ENCODE measurements at places on chromosomes 6 and 20. TPM values are rescaled to one million over a fixed set of nuclear protein-coding genes. Genes with fewer than 3 reads are reported as not detected.

The ESR1 gene
- 2.2 TPM for total RNA-seq

The SIRPB2 gene
- total RNA-seq = 10.2 TPM

The PSMF1 gene
- 54.2 TPM for total RNA-seq

The TMEM244 gene
- not detected for total RNA-seq

The HRH3 gene
- total RNA-seq = not detected

- H3K27ac ChIP-seq = no peak overlapping the region
- peaks cover 25% of the 10 kb centered on the region for H3K4me1 ChIP-seq
- peaks cover 11% of the 10 kb centered on the region for H3K36me3 ChIP-seq
- no peaks in the 10 kb centered on the region for H3K27me3 ChIP-seq
- DNase-seq = no peak
- no peak overlapping the region for H3K4me3 ChIP-seq
Measured at GRCh38 chr6:28393912-28394662, 5.5 kb downstream of the ZSCAN12 start.

DNA sequence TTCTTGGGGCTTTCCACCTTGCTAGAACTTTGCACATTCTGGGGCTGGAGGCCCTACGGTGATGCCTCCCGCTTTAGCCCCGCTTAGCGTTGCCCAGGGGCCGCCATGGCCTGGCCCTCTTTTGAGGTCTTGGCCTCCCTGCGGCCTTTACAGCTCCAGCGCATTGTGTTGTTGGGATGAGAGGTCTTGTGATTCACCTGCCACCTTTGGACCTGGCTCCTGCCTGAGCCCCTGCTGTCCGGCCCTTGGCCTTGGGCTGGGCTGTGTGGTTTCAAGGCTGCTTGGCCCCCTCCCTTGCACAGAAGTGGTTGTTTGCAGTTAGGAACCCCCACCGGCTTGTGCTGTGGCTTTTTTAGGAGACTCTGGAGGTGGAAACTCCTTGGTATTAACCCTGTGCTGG lies 61.0 kb upstream of the CDH4 start:
- no peak for DNase-seq
- H3K36me3 ChIP-seq = no peaks in the 10 kb centered on the region
- H3K4me1 ChIP-seq = no peaks in the 10 kb centered on the region

GRCh38 chr6:126127659-126128058 lies 141.3 kb downstream of the TRMT11 start:
- H3K27me3 ChIP-seq = no peaks in the 10 kb centered on the region
- H3K27ac ChIP-seq = no peak overlapping the region
- no peak for DNase-seq
- H3K4me1 ChIP-seq = no peaks in the 10 kb centered on the region
- peaks cover 8% of the 10 kb centered on the region for H3K36me3 ChIP-seq

DNA sequence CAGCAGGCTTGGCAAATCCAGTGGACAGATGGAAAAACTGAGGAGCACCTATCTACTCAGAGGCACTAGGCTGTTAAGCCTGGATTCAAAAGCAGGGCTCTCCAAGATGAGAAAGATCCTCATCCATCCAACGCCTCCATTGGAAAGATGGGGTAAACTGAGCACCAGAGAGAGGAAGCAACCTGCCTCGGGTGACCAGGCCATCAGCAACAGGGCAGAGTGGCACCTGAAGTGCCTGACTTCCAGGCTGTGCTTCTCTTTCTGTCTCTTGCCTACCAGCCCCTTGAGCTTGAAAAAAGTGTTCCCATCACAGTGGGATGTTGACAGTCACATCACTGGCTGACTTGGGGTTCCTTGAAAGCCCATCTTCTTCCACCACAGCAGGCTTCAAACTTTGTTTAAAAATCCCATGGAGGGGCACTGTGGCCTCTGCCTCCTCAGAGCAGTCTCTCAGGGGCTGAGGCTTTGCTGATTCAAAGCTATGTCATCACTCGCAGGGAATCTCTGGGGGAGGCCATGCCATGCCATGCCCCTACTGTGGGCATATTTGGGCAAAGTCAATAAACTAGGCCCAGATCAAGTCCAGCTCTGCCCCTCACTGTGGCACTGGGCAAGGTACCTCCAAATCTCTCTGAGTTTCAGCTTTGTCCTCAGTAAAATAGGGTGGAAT lies 44.8 kb upstream of the TGM2 start:
- no peaks in the 10 kb centered on the region for H3K36me3 ChIP-seq
- no peaks in the 10 kb centered on the region for H3K27me3 ChIP-seq
- DNase-seq = no peak
- H3K4me3 ChIP-seq = no peak overlapping the region
- H3K27ac ChIP-seq = no peak overlapping the region

- H3K4me1 ChIP-seq = no peaks in the 10 kb centered on the region
- no peak overlapping the region for H3K27ac ChIP-seq
- H3K36me3 ChIP-seq = no peaks in the 10 kb centered on the region
Measured at GRCh38 chr6:37182736-37183590, 13.0 kb downstream of the PIM1 start.

GRCh38 chr6:25042984-25043725 lies 107.4 kb upstream of the RIPOR2 start:
- no peak for DNase-seq
- H3K36me3 ChIP-seq = no peaks in the 10 kb centered on the region
- no peak overlapping the region for H3K27ac ChIP-seq
- no peaks in the 10 kb centered on the region for H3K27me3 ChIP-seq
- H3K4me1 ChIP-seq = no peaks in the 10 kb centered on the region

DNA sequence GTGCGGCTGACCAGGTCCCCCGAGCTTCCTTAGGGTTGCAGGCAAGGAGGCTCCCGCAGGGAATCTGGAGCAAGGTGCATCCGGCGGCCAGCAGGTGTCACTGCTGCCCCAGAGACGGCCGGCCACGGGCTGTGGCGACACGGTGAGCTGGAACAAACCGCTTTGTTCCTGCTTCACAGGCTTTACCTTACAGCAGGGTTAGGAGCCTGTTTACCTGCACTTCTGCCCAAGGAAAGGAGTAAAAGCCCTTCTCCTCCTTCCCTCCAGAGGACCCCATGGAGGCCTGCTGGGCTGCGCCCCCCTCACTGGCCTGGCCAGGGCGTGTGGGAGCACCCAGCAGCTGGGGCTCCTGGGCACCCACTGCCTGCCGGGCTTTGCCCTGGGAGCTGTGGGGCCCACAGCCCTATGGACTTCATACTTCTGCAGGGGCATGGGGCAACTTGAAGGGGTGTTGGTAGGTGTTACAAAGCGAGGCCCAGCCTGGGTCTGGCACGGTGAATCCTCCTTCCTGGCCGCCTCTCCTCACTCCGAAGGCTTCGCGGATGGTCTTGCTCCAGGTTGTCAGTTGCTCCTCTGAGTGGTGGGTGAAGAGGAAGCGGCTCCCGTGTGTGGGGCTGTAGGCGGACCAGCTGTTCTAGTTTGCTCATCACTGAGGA lies 88.4 kb downstream of the CDC5L start:
- H3K27me3 ChIP-seq = peaks cover 12% of the 10 kb centered on the region
- H3K36me3 ChIP-seq = no peaks in the 10 kb centered on the region
- DNase-seq = peak; percentile 88
- peaks cover 7% of the 10 kb centered on the region for H3K4me1 ChIP-seq
- no peak overlapping the region for H3K4me3 ChIP-seq

DNA sequence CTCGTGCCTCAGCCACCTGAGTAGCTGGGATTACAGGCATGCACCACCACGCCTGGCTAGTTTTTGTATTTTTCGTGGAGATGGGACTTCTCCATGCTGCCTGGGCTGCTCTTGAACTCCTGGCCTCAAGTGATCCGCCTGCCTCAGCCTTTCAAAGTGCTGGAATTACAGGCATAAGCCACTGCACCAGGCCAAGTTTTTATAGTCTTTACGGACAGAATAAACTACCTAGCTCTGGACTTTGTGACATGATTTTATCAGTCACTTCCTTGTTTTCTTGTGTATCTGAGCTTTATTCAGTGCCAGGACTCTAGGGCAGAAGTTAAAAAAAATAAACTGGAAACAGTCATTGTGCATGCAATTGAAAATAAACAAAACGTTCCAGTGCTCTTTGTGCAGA lies 46.7 kb upstream of the RALGAPA2 start:
- no peak for DNase-seq
- no peak overlapping the region for H3K4me3 ChIP-seq
- H3K4me1 ChIP-seq = no peaks in the 10 kb centered on the region
- no peaks in the 10 kb centered on the region for H3K36me3 ChIP-seq
- no peaks in the 10 kb centered on the region for H3K27me3 ChIP-seq
- peak overlapping the region; percentile 39 for H3K27ac ChIP-seq

GRCh38 chr6:112475083-112475482 lies 128.0 kb downstream of the RFPL4B start:
- H3K36me3 ChIP-seq = no peaks in the 10 kb centered on the region
- H3K4me1 ChIP-seq = no peaks in the 10 kb centered on the region
- DNase-seq = no peak
- H3K27me3 ChIP-seq = no peaks in the 10 kb centered on the region

- no peaks in the 10 kb centered on the region for H3K4me1 ChIP-seq
- no peaks in the 10 kb centered on the region for H3K36me3 ChIP-seq
Measured at GRCh38 chr20:46549188-46549972, 1.1 kb downstream of the OCSTAMP start.

DNA sequence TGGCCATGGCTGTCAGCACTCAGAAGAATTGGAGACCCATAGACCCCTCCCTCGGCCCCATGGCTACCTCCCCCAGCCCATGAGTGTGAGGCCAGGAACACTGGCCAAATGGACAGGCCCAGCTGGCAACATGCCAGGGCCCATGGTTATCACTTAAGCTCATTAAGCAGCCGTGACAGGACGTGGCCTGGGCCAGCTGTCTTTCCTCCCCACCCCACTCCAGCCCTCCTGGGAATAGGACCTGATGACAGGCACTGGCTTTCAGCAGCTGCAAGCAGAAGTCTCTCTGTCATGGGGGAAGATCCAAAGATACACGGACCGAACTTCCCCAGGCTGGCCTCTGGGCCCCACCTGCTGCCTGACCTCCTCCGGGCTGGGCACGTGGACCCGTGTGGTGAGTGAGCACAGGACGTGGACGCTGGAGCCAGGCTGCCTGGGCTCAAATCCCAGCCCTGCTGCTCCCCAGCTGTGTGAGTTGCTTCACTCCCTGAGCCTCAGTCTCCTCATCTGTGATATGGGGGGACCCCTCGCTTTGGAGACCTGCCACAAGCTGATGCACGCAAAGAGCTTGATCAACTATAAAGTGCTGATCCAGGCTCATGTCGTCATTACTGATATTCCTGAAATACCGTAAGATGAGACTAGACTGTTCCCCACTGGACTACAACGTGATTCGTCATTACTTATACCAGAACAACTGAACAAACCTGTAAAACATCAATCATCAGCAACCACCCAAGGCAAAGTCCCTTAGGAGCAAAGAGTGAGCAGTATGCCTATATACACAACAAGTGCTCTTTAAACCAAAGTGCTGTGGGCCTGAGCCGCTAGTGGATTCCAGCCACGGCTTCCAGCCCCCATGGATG lies 22.0 kb upstream of the VSTM2L start:
- peaks cover 7% of the 10 kb centered on the region for H3K4me1 ChIP-seq
- no peaks in the 10 kb centered on the region for H3K36me3 ChIP-seq
- H3K27ac ChIP-seq = no peak overlapping the region
- H3K27me3 ChIP-seq = no peaks in the 10 kb centered on the region
- H3K4me3 ChIP-seq = no peak overlapping the region

GRCh38 chr20:38579921-38580320 lies 1.1 kb upstream of the ADIG start:
- no peaks in the 10 kb centered on the region for H3K4me1 ChIP-seq
- H3K36me3 ChIP-seq = peaks cover 10% of the 10 kb centered on the region
- H3K27ac ChIP-seq = no peak overlapping the region
- no peak overlapping the region for H3K4me3 ChIP-seq

DNA sequence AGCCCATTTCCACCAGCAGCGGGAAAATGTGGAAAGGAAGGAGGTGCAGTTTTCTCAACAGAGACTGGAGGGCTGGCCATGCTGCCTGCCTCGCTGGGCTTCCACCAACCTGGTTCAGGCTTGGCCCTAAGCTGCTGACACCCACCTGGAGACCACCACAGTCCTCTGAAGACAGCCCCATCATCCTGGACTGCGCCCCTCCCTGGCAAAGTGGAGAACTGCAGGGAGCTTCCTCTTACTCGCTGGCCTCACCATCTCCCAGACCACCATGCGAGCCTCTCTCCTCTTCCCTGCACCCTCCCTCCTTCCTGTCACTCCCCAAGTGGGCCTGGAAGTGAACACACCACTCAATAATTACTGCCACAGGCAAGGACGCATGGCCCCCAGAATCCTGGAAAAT lies 71.5 kb downstream of the PSMG4 start:
- H3K36me3 ChIP-seq = no peaks in the 10 kb centered on the region
- peak overlapping the region; percentile 58 for H3K27ac ChIP-seq
- DNase-seq = no peak
- no peak overlapping the region for H3K4me3 ChIP-seq
- no peaks in the 10 kb centered on the region for H3K27me3 ChIP-seq

DNA sequence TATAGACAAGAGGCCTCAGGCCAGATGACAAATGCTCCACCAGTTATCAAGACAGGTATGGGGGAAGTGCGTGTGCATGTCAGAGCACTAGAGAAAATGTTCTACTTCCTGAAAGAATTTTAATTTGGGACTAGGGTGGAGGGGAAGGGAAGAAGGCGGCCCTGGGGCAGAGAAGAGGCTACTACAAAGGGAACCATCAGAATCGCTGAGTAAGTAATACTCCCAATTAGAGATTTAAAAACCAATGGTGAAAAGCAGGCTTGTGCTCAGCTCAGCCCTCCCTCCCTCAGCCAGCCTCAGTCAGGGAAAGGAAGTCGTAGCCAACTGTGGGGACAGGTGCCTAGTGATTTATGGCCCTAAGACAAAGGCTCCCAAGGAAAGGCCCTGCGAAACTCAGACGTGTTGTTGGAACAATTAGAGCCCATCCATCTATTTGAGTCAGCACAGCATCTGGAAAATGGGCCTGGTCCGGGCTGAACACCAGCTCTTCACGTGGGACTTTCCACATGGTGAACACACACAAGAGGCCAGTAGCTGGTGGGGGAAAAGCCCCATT lies 15.0 kb upstream of the MAFB start:
- no peak overlapping the region for H3K4me3 ChIP-seq
- no peak for DNase-seq
- no peak overlapping the region for H3K27ac ChIP-seq
- no peaks in the 10 kb centered on the region for H3K36me3 ChIP-seq
- H3K27me3 ChIP-seq = no peaks in the 10 kb centered on the region

GRCh38 chr20:25547063-25547462 lies 38.3 kb downstream of the NINL start:
- no peaks in the 10 kb centered on the region for H3K27me3 ChIP-seq
- H3K36me3 ChIP-seq = no peaks in the 10 kb centered on the region
- peaks cover 31% of the 10 kb centered on the region for H3K4me1 ChIP-seq
- no peak for DNase-seq

- H3K27ac ChIP-seq = no peak overlapping the region
- no peak overlapping the region for H3K4me3 ChIP-seq
- no peak for DNase-seq
- H3K27me3 ChIP-seq = no peaks in the 10 kb centered on the region
Measured at GRCh38 chr6:146357578-146358430, 185.8 kb upstream of the RAB32 start.

- no peaks in the 10 kb centered on the region for H3K36me3 ChIP-seq
- no peak for DNase-seq
- peaks cover 6% of the 10 kb centered on the region for H3K27me3 ChIP-seq
- H3K4me3 ChIP-seq = no peak overlapping the region
- no peaks in the 10 kb centered on the region for H3K4me1 ChIP-seq
Measured at GRCh38 chr20:22353586-22353985, 230.8 kb downstream of the FOXA2 start.

- H3K27me3 ChIP-seq = no peaks in the 10 kb centered on the region
- no peak overlapping the region for H3K27ac ChIP-seq
- no peaks in the 10 kb centered on the region for H3K36me3 ChIP-seq
- no peak overlapping the region for H3K4me3 ChIP-seq
- no peak for DNase-seq
- peaks cover 17% of the 10 kb centered on the region for H3K4me1 ChIP-seq
Measured at GRCh38 chr20:23920408-23921325, 41.1 kb upstream of the CST5 start.

- H3K36me3 ChIP-seq = no peaks in the 10 kb centered on the region
- no peak overlapping the region for H3K27ac ChIP-seq
- DNase-seq = no peak
- no peak overlapping the region for H3K4me3 ChIP-seq
Measured at GRCh38 chr6:43799551-43800297, 29.7 kb downstream of the VEGFA start.

All from sigmoid colon (tissue), 7 donors.